Neuronal stem cell (in vitro differentiated cells): ENCODE measurements at places on chromosomes 11 and 22.

GRCh38 chr11:121406291-121406690 is 45.8 kb upstream of the SORL1 start:
- no peak for DNase-seq

- no peak for DNase-seq
Observed at GRCh38 chr22:49765091-49765771, 62.4 kb downstream of the BRD1 start.

- DNase-seq: peak; percentile 65
Observed at GRCh38 chr11:45921561-45922424, 663 bp upstream of the LARGE2 start.

DNA sequence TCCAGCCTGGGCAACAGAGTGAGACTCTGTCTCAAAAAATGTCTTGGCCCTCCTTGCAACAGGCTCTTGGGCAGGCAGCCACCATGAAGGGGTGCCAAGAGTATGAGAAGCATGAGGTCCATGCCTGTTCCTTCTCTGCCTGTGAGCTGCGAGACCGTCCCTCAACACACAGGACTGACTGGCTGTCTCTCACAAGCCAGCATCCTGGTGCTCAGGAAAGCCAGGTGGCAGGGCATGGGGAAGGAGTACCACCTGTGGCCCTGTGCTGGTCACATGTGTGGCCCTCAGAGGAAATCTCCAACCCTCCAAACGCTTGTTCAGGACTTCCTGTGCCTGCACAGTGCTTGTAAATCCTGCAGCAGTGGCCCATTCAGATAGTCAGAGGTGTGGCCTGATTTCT is 83.2 kb downstream of the ATXN10 start:
- DNase-seq: no peak

GRCh38 chr11:61026121-61027031 is 54.9 kb downstream of the CD6 start:
- DNase-seq: no peak

DNA sequence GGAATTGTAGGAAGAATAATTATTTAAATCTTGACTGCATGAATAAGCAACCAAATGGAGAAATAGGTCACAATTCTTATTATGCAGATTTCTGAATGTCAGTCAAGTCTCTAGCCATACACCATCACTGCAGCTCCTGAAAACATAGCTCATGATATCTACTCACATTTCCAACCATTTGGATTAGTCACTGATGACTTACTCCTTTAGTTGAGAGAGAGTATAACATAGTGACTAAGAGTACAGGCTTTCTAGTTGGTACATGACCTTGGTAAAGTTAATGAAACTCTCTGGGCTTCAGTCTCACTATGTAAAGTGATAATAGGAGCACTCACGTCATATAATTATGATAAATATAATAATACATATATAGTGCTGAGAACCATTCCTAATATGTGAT is 265.2 kb downstream of the KCNA4 start:
- DNase-seq: no peak

- no peak for DNase-seq
Observed at GRCh38 chr22:40323681-40324171, 22.6 kb upstream of the ADSL start.

- DNase-seq: no peak
Observed at GRCh38 chr11:46364056-46364455, 16.8 kb downstream of the DGKZ start.

DNA sequence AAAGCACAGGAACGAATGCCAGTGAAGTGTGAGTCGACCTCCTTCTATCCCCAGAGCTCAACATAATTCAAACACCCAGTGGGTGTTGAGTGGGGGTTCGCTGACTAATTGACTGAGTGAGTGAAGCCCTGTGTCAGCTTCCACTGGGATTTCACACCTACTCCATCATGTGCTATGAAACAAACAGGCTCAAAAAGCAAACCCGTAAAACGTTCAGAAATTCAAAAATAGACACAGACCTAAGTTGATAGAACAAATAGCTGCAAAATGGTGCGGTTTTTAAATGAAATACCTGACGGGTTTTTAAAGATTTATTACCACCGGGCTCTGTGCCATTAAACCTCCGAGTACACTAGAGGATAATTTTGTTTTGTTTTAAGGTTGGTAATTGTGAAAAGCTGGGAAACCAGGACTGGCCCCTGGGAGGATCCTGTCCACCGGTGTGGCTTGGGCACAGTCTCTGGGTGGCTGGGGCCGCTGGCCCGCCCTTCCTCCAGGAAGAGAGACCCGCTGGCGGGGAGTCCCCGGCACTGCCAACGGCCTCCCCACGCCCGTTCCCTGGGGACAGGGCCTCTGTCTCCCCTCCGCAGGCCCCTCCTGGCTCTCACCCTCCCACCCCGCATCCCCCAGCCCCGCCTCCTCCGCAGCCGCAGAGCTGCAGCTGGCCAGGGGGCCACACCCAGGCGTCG is 13.6 kb downstream of the KCNJ5 start:
- DNase-seq: no peak

GRCh38 chr11:31050061-31050765 is 319.3 kb downstream of the DCDC1 start:
- no peak for DNase-seq

DNA sequence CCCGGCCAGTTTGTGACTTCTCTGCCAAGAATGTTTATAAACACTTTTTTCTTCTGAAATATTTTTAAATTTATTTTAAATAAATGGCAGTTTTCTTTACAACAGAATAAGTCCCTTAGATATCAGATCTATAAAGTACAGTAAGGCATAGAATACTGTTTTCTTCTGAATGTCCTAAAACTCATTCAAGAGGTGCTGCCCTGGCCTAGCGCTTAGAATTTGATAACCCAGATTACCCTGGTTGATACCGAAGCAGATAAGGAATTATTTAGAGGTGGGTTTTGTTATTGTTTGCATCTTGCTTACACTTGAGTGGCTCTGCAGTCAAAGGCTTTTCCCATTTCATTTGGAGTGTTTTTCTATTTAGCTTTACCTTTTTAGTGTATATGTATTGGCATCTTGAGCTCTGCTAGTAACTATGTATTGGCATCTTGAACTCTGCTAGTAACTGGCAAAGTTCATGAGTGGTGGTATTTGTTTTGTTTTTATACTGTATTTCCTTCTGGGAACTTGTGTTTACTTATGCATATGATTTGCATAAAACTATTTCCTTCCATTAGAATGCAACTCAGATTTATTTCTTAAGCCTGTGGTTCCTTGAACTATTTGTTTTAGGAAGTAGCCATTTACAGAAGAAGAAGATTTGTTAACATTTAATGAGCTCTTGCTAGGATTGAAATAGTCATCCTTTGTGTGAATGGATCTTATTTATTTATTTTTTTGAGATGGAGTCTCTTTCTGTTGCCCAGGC is 1.2 kb downstream of the ACAD8 start:
- DNase-seq: no peak

DNA sequence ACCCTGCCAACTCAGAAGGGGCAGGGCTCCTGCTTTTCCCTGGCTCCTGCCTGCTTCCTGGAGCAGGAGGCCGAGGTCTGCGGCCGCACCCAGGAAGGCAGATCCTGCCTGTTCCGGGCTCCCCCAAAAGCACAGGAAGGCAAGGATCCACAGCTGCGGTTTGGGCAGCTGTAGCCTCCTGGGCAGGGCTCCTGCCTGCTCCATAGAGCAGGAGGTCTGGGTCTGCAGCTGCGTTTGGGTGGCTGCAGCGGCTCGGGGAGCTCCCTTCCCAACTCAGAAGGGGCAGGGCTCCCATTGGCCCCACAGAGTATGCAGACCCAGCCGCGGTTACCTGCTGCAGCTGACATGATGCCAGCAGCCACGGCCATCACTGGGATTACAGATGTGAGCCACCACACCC is 5.5 kb downstream of the UPK2 start:
- DNase-seq: no peak

GRCh38 chr11:108324587-108324986 is 101.7 kb downstream of the ATM start:
- no peak for DNase-seq

GRCh38 chr11:113562576-113562975 is 87.4 kb upstream of the DRD2 start:
- DNase-seq: no peak

DNA sequence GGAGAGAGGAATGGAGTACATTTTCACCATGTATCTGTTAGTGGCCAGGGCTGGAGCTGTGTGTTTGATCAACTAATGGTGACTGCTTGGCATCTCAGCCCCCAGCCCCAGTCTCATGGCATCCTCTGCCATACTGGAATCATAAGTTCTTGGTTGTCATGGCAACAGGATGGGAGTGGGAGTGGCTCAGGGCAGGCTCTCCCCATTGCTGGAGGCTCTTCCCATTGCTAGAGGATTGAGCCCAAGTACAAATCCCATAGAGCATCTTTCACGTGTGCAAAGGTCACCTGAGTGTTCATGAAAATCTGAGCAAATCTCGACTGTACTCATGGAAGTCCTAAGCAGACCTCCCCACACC is 14.9 kb downstream of the DNAJB13 start:
- no peak for DNase-seq

- no peak for DNase-seq
Observed at GRCh38 chr11:34502949-34503348, 10.6 kb downstream of the ELF5 start.

- peak; percentile 26 for DNase-seq
Observed at GRCh38 chr11:115760461-115761320, 256.5 kb upstream of the CADM1 start.

- DNase-seq: no peak
Observed at GRCh38 chr22:40726514-40726913, 47.2 kb downstream of the MCHR1 start.

GRCh38 chr22:20976291-20976877 is 5.7 kb upstream of the LZTR1 start:
- no peak for DNase-seq

- DNase-seq: no peak
Observed at GRCh38 chr11:127451861-127452260, 451.3 kb upstream of the KIRREL3 start.

- DNase-seq: no peak
Observed at GRCh38 chr22:12601870-12602779, 2925.9 kb upstream of the OR11H1 start.

DNA sequence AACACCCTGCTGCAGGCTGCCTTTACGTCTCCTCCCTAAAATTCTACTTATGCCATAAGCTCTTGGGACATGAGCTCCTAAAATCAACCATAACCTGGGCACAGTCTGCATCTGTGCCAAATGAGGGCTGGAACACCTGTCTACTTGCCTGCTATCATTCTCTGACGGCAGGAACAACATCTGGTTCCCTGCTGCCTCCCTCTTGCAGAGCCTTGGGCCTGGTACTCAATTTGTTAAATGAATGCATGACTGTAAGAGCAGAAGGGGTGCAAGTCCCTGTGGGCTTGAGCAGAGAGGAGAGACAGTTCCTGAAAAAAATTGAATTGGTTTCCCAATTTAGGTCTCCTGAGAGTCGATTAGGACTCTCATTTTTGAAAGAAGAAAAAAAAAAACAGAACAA is 66.7 kb upstream of the CSNK2A3 start:
- no peak for DNase-seq

- no peak for DNase-seq
Observed at GRCh38 chr11:19832086-19832750, 119.6 kb downstream of the NAV2 start.

DNA sequence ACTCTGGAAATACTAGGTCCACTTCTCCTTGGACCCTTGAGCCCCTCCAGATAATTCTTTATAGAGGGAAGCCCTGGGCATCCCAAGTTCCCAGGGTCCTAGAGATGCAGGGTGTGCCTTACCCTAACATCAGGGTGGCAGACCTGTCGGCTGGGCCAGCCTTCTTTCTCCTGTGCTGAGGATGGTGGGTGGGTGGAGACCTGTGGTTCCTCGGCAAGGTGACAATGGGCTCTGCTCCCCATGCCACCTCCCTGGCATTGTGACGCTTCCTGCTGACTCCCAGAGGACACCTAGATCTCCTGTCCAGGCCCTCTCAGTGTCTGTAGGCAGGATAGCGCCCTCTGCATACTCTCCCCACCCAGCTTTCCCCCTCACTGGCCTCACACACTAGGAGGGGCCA is 3.8 kb upstream of the DERL3 start:
- no peak for DNase-seq

- no peak for DNase-seq
Observed at GRCh38 chr11:125940145-125940544, 5.7 kb upstream of the VSIG10L2 start.

DNA sequence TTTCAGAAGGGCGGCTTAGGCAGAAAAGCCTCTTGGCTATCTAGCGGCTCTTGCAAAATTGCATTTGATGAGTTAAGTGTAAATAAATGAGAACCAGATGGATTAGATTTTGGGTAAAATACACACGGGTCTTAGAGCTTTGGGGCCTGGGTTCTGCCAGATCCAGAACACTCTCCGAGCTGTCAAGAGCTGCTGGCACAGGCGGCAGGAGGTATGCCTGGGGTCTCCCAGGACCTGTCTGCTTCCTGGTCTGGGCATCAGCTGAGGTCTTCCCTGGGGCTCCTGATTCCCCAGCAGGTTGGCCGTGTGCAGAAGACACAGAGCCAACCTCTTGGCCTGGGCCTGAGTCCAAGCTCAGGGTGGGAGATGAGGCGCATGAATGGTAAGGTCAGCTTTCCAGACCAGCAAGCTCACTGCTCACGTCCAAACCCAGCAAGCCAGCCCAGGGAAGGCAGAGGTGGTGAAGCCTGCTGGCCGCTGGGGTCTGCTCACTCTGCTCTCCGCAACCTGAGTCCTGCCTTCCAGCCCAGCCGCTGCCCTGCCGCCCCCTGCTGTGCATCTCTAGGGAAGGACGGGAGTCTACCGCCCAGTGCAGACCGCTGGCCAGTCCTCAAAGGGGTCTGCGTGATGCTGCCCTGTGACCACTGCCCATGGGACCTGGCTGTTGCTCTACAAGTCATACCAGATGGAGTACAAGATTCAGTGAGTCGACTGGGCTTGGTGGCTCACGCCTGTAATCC is 44.9 kb downstream of the SCUBE1 start:
- DNase-seq: no peak

DNA sequence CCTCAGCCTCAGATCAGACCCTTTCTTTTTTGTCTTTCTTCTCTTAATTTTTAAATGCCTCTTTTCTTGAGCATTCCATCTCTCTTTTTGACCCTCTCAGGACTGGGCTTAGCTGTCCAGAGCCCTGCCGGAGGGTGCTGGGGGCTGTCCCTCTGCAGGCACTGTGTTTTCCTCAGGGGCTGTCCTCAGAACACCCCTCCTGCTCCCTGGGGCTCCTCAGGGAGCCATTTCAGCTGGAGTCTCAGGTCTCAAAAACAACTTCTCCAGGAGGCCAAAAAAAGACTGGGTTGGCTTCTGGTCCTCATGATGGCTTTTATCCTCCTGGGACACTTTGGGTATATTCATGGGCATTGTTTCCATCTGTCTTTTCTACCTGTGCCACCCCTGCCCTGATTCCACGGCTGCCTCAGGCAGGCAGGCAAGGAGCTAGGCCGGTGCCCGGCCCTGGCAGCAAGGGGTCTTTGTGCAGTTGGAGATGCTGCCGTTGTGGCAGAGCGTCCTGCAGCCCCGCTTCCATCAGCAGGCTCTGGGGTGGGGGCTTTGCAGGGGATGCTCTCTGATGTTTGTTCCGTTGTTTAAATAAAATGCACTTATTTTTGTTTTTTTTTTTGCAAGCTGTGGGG is 85.1 kb downstream of the CEP164 start:
- DNase-seq: no peak

GRCh38 chr11:62680825-62681240 is 2.0 kb upstream of the UBXN1 start:
- no peak for DNase-seq

DNA sequence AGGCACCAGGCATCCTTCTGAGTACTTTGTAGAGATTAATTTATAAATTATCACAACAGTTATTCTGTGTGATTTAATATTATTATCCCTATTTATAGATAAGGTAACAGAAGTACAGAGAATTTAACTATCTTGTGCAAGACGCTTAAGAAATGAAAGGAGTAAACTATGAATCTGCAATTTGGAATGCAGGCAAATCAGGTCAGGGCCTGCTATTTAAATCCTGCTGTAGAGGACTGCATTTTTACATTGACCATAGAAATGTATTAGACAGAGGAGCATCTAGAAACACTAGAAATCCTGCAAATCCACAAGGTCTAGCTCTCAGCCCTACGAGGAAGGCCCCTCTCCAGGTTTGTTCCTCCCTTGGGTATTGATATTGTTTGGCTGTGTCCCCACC is 336.2 kb downstream of the ETS1 start:
- no peak for DNase-seq
